ENCODE measurements at places on chromosomes 4 and X.

DNA sequence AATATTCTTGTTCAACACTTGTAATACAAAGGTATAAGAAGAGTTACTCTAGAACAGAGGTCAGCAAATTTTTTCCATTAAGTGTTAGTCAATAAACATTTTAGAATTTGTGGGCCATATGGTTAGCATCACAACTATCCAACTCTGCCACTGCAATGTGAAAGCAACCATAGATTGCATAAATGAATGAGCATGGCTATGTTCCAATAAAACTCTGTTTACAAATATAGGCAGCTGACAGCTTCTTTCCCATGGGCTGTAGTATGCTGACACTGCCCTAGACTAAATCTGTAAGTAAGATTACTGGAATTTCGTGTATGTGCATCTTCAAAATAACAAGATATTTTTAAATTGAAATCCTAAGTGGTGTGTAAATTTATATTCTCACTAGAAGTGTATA is 73.7 kb downstream of the GABRA2 start:
- DNase-seq = no peak

DNA sequence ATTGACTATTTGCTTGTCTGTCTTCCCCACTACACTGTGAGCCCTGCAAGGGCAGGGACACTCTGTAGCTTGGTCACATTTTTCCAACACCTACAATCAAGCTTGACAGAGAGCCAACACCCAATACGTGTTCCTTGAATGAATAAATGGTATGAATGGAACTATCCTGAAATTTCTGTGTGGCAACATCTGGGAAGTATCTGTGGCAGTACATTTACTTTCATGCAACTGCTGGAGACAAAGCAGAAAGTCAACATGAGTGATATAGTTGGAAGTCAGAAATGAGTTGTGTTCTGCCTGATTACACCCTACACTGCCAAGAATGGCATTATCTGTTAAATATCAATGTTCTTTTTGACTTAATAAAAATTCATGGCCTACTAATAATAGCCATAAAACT is 343.5 kb upstream of the F9 start:
- no peak for DNase-seq

- DNase-seq = no peak
These were observed 448.0 kb downstream of the NKX6-1 start for GRCh38 chr4:84051089-84051488.

GRCh38 chr4:105155426-105155825 is 8.8 kb downstream of the TET2 start:
- no peak for DNase-seq

DNA sequence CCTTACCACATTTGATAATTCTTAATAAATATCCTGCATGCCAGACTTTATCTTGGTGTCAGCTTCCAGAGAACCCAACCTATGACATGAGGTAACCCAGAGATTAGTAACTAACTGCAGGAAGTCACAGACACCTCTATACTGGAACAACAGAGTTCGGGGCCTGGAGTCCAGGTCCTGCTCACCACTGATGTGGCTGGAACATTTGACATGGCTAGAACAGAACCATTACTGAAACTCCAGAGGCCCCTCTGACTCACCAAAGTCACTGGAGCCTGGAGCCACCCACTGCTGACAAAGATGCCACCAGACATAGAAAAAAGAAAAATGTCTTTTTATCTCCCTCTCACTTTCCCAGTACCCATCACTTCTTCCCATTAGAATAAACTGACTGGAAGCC is 403.7 kb downstream of the MID1IP1 start:
- no peak for DNase-seq

DNA sequence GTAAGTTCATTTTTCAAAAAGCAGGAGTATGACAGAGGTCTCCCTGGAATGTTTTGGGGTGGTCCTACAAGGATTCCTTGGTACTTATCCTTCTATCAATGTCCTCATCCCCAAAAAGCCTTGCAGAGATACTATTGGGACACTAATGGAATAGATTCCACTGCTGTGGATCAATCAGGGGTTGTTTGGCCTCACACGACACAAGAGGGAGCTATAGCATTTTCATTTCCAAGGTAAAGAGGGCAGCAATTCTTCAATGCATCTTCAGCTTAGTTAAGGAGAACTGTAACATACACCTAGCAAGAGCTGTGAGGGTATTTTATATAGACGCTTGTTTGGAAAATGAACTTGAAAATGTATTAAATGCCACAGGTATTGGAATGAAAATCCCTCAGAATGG is 50.9 kb downstream of the USP26 start:
- DNase-seq = no peak

All from NCI-H1105 (cell line).